GM12878 (cell line): ENCODE measurements at places on chromosomes 3 and 15.

- peak; percentile 69 for DNase-seq
These were observed 67.1 kb downstream of the MB21D2 start for GRCh38 chr3:192850451-192850981.

- DNase-seq, result no peak
These were observed 156.5 kb upstream of the LPP start for GRCh38 chr3:187997490-187997889.

DNA sequence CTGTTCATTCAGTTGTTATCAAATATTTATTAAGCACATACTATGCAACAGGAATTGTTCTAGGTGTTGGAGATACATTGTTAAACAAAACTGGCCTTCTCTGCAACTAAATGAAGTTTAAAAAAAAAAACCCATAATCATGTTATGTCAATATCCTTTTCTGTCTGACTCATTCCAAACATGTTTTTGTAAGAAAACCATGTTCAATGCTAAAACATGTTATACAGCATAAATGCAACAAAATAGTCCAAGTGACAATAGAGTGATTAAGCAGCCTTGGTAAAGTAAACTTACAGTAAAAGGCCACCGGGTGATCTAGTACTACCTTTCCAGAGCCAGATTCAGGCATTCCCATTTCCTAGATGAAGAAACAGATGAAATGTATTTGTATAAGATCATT lies 278.0 kb upstream of the NECTIN3 start:
- no peak for DNase-seq

DNA sequence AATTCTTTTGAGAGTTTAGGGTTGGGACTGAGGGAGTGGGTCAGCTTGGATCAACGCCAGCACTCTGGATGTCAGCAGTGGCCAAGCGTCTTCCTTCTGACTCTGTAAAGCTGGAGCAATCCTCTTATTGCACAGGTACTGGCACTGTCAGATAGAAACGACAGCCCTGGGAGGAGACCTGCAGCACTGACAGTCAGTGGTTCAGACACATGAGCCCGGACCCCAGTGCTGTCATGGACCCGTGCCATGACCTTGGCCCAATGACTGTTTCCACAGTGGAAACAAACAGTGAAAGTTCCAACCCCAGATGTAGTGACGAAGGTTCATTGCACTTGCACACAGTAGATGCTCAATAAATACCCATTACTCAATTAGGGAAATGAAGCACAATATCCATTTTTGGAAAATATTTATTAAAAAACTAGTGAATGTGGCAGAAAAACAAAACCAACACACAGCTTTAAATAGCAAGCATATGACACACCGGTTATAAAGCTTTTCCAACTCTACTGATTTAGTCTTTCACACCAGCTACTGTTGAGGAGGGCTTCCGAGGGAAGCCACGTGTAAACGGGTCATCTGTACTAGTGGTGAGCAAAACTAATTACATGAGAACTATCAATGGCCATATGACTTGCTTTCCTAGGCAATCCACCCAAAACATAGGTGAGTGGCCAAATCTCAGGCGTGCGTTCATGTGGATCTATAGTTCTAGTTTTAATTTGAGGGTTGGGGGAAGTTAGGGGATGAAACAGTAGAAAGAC lies 22.1 kb downstream of the SIAH2 start:
- no peak for DNase-seq

- DNase-seq, result peak; percentile 69
These were observed 19.9 kb upstream of the ABHD2 start for GRCh38 chr15:89068325-89068784.

DNA sequence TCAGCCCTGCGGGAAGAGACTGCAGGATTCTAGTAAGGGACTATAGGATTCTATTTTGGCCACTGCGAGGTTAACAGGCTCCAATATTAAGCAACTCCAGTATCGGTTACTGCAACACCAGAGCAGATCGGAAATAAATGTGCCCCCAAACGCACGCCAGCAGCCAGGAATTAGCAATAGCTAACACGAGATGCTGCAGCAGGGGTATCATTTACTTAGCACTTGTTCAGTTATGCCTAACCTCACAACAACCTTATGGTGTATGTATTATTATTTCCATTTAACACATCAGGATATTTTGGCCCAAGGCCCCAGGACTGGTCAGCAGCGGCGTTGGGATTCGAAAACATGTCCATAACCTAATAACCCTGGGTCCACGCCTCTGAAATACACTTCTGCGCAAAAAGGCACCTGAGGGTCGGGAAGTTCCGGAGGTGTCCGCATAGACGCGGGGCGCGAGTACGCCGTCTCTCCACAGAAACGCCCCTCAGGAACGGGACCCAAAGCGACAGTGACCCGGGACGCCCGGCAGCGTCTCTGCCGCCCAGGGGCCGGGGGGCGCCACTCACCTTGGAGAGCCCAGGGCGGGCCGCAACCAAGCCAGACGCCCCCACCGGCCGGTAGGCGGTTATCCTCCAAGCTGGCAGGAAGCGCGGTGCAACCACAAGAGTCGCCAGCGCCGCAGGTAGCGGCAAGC lies 681 bp downstream of the PIK3CB start:
- no peak for DNase-seq

GRCh38 chr15:89085289-89085926 lies 2.8 kb upstream of the ABHD2 start:
- DNase-seq, result no peak

DNA sequence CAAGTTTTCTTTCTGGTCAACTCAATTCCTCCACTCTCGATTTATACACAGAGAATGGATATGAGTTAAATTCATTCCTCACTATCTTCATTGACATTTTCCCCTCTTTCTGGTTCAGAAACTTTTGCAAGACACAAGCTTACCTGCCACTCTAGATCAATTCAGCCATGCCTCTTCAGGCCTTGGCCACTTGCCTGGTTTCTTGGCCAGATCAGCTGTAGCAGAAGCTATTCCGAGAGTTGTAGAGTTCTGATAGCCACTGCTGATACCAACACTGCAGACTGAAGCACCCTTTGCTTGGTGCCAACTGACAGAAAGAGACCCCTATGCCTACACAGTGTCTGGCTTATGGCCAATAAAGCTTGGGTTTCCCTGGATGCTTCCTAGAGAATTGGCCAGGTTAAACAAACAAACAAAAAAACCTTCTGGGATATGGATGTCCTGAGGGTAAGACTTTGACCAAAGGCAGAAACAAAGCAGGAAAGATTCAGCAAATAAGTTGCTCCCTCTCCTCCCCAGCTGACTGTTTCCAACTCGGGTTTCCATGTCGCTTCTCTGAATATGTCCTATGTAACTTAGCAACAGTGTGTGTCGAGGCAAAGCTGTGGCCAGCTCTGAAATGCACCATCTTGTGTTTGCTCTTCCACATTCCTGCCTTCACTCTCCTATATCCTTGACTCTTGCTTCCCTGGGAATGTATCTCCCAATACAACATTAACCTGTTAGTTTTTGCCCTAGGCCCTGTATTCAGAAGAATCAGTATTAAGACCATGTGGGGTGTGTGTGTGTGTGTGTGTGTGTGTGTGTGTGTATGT lies 521.6 kb downstream of the EPHA3 start:
- no peak for DNase-seq

- no peak for DNase-seq
These were observed 1100.6 kb downstream of the OTOL1 start for GRCh38 chr3:162597226-162597625.

- no peak for DNase-seq
These were observed 192.2 kb downstream of the MBNL1 start for GRCh38 chr3:152460936-152461335.

GRCh38 chr3:99971761-99972160 lies 142.5 kb downstream of the FILIP1L start:
- DNase-seq, result no peak

DNA sequence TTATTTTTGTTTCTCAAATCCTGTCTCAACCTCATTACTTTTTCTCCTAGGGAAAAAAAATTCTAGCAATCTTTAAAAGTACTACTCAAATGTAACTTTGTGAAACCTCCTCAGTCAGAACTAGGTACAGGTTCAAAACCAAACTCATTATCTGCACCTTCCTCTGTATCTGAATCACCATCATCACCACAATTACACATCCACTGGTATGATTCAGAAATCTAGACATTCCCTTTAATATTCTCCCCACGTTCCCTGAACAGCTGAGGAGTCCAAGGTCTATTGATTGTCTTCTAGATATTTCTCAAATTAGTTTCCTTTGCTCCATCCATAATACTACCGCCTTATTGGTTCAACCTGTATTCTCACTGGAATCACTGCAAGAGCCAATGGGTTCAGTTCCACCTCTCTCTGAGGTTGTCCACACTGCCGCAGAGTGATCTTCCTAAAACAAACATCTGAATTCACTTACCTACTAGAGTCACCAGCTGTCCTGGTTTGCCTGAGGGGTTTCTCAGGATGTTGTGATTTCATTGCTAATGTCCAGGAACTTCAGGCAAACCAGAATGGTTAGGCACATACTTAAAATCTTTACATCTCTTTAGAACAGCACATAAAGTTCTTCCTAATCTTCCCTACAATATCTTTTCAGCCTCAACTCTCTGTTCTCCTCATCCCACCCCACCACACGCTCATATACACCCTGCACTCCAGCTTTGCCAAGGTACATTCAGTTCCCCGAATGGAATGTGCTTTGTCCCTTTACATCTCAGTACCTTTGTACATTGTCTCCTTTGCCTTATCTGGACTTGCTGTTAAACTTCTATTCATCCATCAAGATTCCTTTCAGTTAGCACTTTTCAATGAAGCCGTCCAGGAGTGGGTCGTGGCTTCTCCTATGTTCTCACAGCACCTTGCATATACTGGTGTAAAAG lies 24.2 kb downstream of the ATP13A4 start:
- DNase-seq, result no peak

GRCh38 chr15:84616235-84616634 lies 15.4 kb downstream of the ZSCAN2 start:
- no peak for DNase-seq

- no peak for DNase-seq
These were observed 259.1 kb downstream of the KCNMB2 start for GRCh38 chr3:178795349-178795748.

GRCh38 chr15:69393831-69394491 lies 20.2 kb upstream of the KIF23 start:
- DNase-seq, result no peak

- DNase-seq, result peak; percentile 88
These were observed 261.3 kb downstream of the RPLP1 start for GRCh38 chr15:69713726-69714559.

- no peak for DNase-seq
These were observed 38.7 kb upstream of the ASB14 start for GRCh38 chr3:57331078-57331610.

GRCh38 chr3:86785386-86785785 lies 205.6 kb downstream of the VGLL3 start:
- DNase-seq, result no peak

- DNase-seq, result no peak
These were observed 46.9 kb upstream of the TMEM158 start for GRCh38 chr3:45272828-45273470.

- no peak for DNase-seq
These were observed 480.7 kb downstream of the FHIT start for GRCh38 chr3:60770532-60770931.

GRCh38 chr3:123054931-123055330 lies 11.9 kb upstream of the PDIA5 start:
- no peak for DNase-seq

DNA sequence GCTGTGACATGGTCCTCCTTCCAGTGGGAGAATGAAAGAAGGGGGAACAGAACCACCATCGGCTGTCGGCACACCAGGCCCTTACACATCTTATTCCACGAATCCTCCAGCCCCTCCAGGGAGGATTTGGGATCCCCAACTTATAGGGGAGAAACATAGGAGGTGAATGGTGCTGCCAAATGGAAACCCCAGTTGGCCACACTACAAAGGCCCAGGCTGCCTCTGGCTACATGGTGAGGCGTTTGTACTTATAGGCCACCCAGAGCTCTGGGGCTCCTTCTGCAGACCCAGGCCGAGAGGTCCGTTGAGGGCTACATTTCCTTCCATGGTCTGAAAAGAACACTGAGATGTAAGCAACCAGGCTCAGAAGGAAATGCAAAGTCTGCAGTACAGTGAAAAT lies 12.0 kb downstream of the AMOTL2 start:
- no peak for DNase-seq

- no peak for DNase-seq
These were observed 977.6 kb downstream of the MCTP2 start for GRCh38 chr15:95208988-95209387.

GRCh38 chr3:17759901-17760300 lies 17.5 kb upstream of the TBC1D5 start:
- no peak for DNase-seq

- DNase-seq, result no peak
These were observed 15.4 kb downstream of the BCL2L10 start for GRCh38 chr15:52097180-52097579.

DNA sequence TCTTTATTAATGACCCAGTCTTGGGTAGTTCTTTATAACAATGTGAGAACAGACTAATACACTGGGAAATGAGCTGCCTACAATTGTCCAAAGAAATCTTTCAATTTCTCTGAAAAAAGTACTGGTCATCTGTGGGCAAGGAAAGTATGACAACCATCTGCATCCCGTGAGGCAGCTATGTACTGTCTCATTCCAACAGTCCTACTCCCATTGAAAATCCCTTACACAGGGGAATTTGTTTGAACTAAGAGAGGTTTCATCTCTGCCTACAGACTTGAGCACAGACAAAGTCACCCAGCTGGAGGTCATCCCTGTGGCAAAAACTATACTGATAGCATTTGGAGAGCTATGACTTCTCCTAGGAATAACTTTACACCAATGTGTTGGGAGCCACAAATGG lies 27.1 kb downstream of the SHC4 start:
- DNase-seq, result no peak

DNA sequence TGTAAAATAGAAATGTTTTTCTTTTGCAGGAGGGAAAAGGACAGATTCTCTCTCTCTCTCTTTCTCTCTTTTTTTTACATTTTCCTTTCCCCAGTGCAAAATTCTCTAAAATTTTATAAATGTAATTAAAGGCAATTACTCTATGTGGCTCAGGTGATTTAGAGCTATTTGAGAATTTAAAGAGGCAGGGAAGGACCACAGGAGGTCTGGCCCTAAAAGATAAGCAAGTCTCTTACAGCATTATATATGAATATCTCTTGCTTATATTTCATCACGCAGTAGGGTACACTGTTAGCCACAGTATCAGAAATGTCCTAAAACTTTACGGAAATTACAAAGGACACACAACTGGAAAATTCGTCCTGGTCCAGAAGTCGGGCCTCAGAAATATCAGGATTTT lies 70.5 kb upstream of the PPIB start:
- no peak for DNase-seq

GRCh38 chr3:125246237-125246636 lies 33.7 kb upstream of the SLC12A8 start:
- no peak for DNase-seq

DNA sequence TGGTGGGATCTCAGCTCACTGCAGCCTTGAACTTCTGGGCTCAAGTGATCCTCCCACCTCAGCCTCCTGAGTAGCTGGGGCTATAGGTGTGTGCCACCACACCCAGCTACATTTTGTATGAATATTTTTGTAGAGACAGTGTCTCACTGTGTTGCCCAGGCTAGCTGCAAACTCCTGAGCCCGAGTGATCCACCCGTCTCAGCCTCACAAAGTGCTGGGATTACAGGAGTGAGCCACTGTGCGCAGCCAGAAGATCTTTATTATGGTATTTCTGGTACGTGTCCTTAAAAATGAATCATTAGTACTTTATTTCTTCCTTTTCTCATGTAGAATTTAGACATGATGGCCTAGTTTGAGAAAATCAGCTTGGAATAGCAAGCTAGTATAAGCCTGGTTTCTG lies 153.3 kb downstream of the BCHE start:
- no peak for DNase-seq
